Memory B cell (primary cell): ENCODE measurements at places on chromosomes 7 and 10.

DNA sequence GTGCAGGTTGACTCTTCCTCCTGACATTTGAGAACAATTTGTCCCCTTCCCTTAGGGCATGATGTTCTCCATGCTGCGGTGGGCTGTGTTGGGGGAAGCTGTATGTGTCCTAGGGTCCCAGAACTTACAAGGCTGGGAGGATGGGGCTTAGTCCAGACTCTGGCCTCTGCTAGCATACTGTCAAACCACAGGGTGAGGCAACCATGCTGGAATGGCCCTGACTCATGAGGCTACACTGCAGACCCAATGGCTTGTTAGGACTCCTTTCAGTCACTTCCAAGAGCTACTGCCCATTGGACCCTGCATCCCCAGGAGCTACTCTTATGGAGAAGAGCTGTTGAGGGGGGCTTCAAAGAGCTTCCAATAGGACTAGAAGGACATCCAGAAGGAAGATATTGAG, 20.1 kb upstream of the FAM170B start:
- no peak for DNase-seq

DNA sequence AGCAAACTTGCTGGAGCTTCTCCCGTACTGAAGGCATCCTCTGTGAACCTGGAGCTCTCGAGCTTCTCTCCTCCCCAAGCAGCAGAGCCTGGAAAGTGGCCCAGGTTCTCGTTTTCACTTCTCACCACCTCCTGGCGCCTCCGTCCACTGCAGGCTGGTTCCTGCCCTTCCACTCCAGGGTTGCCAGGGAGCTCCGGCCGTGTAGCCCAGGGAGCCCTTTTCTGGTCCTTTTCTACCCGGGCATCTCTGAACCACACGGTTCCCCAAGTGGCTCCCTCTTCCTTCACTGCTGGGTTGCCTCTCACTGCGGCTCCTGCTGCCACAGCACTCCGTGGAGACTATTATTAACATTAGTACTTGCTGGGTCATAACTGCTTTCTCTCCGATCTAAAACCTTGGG, 208.6 kb upstream of the PPP2R2D start:
- no peak for DNase-seq

DNA sequence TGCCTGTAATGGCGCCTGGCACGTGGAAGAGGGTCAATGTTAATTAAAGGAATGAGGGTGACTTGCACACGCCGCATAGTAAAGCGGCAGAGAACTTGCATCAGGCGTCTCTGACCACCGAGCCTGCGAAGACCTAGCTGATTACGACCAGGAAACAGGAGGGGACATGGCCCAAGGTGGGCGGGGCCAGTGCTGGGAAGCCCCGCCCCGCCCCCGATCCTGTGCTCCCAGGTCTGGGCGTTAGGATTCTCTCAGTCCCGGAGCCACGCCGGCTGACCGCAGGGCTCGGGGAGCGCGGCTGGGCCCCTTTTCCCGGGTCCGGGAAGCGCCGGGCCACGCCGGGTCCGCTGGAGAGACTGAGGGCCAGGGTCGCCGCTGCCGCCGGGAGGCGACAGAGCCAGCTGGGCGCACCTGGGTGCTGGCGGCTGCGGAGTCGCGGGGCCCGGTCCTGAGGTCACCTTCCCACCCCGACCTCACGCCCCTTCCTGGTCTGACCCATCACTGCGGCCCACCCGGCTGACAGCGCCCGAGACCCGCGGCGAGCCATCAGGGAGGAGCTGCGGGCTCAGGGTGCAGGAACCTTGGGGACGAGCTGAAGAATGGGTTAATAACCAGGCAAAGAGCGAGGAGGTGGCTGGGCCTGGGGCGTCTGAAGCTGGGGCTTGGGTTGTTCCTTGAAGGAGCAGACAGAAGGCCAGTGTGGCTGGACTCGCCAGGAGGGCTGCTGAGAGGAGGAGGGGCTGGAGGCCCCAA, 23.0 kb upstream of the GRID1 start:
- DNase-seq = no peak

- no peak for DNase-seq
These were observed 60.2 kb downstream of the FIGNL1 start for GRCh38 chr7:50389961-50390360.

DNA sequence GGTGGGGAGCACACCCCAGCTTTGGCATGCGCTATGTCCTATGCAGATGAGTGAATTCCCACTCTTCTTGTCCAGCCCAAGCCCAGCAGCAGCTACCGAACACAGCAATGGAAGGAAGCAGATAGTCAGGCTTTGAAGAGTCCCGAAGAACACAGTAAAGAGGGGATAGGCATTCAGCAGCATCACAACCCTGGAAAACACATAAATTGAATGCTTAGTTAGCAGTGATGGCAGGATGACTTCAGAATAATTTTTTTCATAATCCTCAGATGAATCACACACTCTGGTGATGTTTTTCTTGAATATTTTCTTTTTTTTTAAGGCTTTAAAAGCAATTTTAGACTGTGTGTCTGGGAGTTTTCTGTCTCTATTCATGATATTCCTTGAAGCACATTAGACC, 95.8 kb downstream of the CFAP58 start:
- no peak for DNase-seq

- no peak for DNase-seq
These were observed 45.3 kb downstream of the TACC2 start for GRCh38 chr10:122034149-122034756.

- DNase-seq = no peak
These were observed 130.1 kb downstream of the CELF2 start for GRCh38 chr10:11147722-11148121.

DNA sequence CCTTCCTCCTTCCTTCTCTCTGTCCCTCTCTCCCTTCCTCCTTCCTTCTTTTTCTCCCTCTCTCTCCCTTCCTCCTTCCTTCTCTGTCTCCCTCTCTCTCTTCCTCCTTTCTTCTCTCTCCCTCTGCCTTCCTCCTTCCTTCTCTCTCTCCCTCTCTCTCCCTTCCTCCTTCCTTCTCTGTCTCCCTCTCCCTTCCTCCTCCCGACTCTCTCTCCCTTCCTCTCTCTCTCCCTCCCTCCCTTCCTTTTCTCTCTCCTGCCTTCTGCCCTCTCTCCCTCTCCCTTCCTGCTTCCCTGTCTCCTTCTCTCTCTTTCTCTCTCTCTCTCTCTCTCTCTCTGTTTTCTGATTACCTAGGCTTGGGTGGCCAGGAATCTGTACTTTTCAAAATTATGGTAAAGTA, 16.6 kb upstream of the GFRA1 start:
- DNase-seq = no peak

DNA sequence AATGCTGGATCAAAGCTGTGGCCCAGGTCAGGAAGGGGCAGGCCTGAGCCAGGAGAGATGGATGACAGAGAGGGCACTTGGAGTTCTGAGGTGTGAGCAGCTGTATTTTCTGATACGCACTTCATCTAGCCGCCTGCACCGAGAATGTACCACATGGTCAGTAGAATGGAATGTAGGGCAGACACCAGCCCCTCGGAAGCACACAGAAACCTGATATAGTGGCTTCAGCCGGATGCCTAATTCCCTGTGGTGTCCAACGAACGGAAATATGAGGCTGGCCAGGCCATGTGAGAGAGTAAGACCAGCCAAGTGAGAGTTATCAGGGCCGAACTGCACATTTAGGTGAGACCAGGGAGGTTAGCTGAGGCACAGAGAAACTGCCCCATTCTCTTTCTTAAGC, 46.7 kb upstream of the PLCE1 start:
- no peak for DNase-seq

DNA sequence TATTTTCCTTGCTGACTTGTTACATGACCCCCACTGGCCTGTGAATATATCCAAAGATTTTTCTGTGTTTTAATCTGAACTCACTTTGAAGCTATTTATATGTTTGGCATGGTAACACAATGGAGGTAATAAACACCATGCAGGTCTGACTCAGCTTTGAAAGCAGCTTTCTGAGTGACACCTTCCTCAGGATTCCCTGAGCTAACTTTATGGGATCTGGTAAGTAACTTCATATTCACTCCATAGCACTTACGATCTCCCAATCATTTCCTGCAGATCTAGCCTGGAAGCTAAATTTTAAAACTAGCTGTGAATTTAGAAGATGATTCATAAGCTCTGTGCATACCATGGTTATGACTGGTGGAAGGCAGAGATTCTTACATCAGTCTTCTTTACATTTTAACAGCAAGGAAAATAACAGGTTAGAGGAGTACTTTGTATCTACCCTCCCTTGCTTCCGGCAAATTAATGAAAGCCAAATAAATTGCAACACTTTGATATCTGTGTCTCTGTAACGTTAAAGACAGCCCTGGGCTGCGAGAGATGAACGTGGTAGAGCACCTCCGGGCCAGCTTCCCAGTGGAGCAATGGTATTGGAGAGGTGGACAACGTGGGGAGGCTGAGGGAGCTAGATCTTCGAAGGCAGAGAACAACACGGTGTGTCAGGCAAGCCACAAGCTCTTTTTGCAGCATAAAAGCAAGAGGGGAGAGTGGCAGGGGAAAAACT, 170.2 kb upstream of the KLF14 start:
- DNase-seq = no peak

DNA sequence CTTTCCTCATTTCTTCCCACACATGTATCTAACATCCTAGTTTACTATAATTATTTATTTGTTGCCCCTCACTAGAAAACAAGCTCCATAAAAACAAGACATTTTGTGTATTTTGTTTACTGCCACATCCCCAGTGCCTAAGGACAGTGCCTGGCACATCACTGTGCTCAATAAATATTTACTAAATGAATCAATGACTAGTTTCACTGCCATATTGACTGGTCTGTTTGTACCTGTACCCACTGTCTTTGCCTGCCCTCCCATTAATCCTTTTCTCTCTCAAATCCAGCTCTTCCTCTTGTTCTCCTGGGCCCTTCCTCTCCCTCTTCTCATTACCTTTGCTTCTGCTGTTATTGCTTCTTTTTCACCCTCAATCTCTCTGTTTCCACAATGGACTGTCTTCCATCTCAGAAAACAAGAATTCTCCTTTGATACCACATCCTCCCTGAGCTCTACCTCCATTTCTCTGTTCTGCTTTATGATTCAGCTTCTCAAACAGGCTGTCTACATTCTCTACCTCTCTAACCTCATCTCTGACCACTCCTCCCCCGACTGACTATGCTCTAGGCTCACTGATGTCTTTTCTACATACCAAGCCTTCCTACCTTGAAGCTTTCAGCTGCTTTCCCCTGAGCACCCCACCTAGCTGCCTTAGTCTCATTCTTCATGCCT, 8.3 kb upstream of the FAM133B start:
- DNase-seq = no peak

DNA sequence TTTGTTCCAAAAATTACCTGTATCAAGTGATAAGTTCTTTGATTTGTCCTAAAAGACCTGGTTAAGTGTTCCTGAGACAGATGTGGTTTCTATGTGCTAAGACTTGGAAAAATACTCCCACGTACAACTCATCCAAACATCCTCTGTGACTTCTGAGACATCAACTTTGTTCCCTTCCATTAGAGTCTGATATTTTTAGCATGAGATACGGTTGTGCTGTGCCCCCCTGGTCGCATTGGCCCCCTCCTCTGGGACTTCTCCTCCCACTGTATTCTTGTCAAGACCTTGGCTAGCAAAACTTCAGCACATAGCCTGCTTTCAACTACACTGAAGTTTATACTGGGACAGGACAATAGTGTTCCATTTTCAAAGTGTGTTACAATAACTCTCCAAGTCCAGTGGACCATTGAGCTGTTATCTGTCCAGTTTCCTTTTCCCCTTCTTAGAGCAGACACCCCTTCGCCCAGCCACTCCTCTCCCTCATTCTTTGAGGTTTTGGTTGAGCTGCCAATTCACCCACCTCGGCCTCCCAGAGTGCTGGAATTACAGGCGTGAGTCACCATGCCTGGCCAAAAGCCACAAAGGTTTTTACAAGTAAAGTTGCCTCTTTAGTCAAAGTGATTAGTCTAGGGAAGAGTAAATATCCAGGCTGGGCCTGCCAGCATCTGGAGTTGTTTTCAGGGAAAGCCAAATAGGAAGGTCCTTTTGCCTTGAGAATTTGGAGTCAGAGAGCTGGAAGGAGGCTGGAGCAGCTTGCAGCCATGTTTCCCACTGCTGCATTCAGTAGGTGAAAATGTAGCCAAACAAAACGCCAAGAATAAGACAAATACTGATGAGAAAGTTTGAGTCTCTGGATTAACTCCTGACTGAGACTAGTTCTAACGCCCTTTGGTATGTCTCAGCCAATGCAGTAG, 17.8 kb upstream of the PDLIM1 start:
- DNase-seq = no peak

DNA sequence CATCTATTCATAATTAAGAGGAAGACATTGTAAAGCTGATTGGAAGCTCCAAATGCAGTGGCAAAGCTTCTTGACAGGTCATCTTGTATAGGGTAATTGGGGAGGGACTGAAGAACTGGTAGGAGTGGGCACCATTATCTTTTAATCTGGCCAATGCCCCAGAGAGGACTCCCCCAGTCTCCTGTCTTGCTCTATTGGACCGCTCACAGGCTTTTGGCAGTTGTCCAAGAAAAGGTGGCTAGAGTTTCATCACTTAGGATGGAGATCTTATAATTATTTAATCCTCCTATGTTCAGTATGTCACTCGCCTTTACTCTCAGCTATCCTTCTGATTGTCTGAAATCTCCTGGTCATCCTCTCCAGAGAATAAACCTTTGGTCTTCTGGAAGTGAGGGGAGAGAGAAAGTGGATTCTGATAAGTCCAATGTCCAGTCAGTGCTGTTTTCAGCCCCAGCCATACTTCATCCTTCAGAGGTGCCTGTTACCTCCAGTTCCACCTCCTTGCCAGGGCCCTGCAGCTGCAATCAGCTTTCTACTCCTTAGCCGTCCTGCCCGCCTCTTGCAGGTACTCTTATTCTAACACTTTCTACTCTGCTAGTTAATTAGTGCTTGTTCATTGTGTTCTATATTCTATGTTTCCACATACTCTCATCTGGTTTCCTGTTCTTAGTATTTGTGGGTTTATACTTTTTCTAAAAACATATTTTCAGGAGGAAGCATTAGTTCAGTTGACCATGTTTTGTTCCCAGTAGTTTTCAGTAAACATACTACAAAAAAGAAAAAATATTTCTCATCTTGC, 241.6 kb downstream of the NSUN6 start:
- no peak for DNase-seq

DNA sequence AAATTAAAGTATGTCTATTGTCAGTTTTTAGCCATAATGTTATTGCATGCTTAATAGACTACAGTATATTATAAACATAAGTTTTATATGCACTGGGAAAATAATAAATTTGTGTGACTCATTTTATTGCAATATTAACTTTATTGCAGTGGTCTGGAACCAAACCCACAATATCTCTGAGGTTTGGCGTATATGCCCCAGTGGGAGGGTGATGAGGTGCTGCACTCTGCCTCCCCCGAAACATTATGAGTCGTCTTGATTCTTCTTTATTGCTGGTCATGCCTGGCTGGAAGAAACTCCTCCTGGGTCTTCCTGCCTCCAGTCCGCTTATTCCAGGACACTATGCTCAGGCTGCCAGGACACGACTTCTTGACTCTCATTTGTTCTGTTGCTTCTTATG, 88.4 kb downstream of the MTPN start:
- no peak for DNase-seq

- DNase-seq = no peak
These were observed 133.3 kb downstream of the ICA1 start for GRCh38 chr7:8128449-8129317.

- no peak for DNase-seq
These were observed 233.7 kb downstream of the PTPRN2 start for GRCh38 chr7:158353606-158354570.

- no peak for DNase-seq
These were observed 23.3 kb upstream of the TPST1 start for GRCh38 chr7:66181845-66182244.

- no peak for DNase-seq
These were observed 42.6 kb downstream of the GPR37 start for GRCh38 chr7:124723012-124723411.

- DNase-seq = no peak
These were observed 12.9 kb downstream of the BHLHA15 start for GRCh38 chr7:98223898-98224700.
